Temporal lobe (tissue), 4 donors: ENCODE measurements at places on chromosomes 12 and 14. TPM values are rescaled to one million over a fixed set of nuclear protein-coding genes. Genes with fewer than 3 reads are reported as not detected.

NPFF gene
- total RNA-seq: not detected

RPGRIP1 gene
- total RNA-seq: not detected

PTPRO gene
- total RNA-seq: 209 TPM

CEBPE gene
- not detected for total RNA-seq

SLC2A3 gene
- 48.4 TPM for total RNA-seq

SLCO1B1 gene
- total RNA-seq: not detected

WASHC3 gene
- total RNA-seq: 32.2 TPM

NOXRED1 gene
- total RNA-seq: 0.25 TPM

ANO2 gene
- total RNA-seq: 2.0 TPM

INHBC gene
- total RNA-seq: not detected

SLC39A5 gene
- total RNA-seq: 0.25 TPM

VSIG10 gene
- 8.4 TPM for total RNA-seq

HOXC9 gene
- not detected for total RNA-seq

C12orf54 gene
- total RNA-seq: not detected

SALL2 gene
- total RNA-seq: 26.3 TPM

SLC17A8 gene
- 2.0 TPM for total RNA-seq

MVK gene
- total RNA-seq: 9.3 TPM

PNMA1 gene
- total RNA-seq: 113 TPM

LRFN5 gene
- total RNA-seq: 56.8 TPM

FGD6 gene
- total RNA-seq: 8.1 TPM

KRT71 gene
- 0.25 TPM for total RNA-seq

FANCM gene
- 7.9 TPM for total RNA-seq

AQP6 gene
- 0.25 TPM for total RNA-seq

TSPAN19 gene
- total RNA-seq: under 0.01 TPM

SLC10A1 gene
- not detected for total RNA-seq

ST8SIA1 gene
- 16.0 TPM for total RNA-seq

KLRC3 gene
- 1.2 TPM for total RNA-seq

PALS1 gene
- 18.7 TPM for total RNA-seq

FERMT2 gene
- 90.7 TPM for total RNA-seq

CLEC9A gene
- not detected for total RNA-seq
